Inflammatory macrophage treated with lipopolysaccharide for 1 hour (primary cell): ENCODE measurements at places on chromosomes 3 and 15.

DNA sequence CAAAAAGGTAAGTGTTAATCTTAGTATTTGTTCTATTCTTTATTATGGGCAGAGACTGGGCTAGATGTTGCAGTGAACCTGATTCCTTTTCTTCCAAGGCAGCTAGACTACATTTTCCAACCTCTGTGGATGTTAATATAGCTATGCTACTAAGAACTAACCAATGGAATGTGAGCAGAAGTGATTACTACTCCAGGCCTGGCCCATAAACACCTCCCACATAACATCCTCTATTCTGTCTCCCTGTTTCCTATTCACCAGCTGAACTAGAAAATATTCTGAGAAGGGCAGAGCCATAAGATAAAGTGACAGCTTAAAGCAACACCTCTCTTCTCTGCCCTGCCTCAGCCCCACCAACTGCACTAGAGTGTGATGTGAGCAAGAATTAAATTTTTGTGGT is 29.4 kb downstream of the CD200R1L start:
- peak; percentile 32 for DNase-seq

DNA sequence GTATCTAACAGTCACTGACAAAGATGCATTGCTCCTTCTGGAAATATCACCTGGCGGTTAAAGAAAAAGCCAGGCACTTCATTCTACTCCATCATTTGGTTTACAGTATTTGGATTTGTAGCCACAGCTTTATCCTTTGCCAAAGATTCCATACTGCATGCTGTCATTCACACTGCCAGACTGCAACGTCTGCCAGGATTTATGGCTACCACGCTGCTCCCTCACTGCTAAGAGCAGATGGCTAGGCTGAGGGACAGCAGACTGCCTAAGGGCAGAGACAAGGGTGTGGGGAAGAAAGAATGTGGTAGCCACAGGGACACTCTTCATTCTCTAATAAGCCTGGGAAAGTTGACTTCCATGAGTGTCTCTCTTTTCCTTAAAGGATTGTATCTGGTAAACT is 1047.0 kb downstream of the TUSC7 start:
- no peak for DNase-seq

- no peak for DNase-seq
Measured at GRCh38 chr3:59284926-59285325, 235.1 kb upstream of the CFAP20DC start.

- DNase-seq = no peak
Measured at GRCh38 chr15:36067483-36068274, 511.7 kb upstream of the CDIN1 start.

DNA sequence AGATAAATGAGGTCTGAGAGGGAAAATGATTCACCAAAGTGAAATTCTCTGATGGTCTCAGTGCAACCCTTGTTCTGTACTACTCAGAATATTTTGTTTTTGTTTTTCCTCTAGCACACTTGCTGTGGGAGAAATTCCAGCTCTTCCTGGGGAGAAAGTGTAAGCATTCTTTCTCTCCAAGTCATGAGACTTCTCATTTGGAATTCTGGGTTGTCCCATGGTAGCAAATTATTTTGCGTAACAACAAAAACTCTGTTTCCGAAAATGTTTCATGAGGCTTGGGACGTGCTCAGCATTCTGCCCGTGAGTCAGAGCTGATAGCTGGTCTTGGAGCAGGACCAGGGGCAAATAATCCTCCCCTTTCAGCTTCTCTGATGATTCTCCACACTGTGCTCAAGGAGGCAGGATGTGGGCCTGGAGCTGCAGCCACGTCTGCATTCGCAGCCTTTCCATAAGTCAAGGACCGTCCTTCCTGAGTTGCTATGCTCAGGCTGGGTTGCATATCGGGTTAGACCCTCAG is 70.3 kb downstream of the SENP2 start:
- no peak for DNase-seq

GRCh38 chr15:101115786-101116680 is 135.8 kb downstream of the CHSY1 start:
- DNase-seq = peak; percentile 90

GRCh38 chr3:7964899-7965298 is 536.7 kb upstream of the LMCD1 start:
- no peak for DNase-seq

GRCh38 chr15:51576911-51577500 is 45.6 kb downstream of the DMXL2 start:
- peak; percentile 96 for DNase-seq

- no peak for DNase-seq
Measured at GRCh38 chr15:52023169-52023922, 4.3 kb downstream of the MAPK6 start.

- no peak for DNase-seq
Measured at GRCh38 chr15:58999694-59000093, 12.2 kb downstream of the RNF111 start.

DNA sequence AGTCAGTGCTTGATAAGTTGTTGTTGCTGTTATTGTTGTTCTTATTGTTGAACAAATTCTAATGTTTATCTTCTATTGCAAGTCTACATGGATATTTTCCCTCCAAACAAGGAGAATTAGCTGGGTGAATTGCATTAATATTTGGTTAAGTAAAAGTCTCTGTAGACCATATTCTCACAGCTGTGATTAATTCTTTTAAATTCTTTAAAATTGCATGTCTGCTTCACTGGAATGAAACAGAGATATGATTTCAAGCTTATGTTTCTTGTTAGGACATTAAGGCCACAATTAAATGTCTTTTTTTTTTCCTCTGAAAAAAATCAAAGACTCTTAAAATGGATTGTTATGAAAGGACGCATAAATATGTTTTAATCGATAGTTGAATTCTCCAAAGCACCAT is 153.4 kb downstream of the EBLN2 start:
- no peak for DNase-seq

GRCh38 chr3:153273217-153273616 is 111.2 kb downstream of the RAP2B start:
- DNase-seq = no peak

DNA sequence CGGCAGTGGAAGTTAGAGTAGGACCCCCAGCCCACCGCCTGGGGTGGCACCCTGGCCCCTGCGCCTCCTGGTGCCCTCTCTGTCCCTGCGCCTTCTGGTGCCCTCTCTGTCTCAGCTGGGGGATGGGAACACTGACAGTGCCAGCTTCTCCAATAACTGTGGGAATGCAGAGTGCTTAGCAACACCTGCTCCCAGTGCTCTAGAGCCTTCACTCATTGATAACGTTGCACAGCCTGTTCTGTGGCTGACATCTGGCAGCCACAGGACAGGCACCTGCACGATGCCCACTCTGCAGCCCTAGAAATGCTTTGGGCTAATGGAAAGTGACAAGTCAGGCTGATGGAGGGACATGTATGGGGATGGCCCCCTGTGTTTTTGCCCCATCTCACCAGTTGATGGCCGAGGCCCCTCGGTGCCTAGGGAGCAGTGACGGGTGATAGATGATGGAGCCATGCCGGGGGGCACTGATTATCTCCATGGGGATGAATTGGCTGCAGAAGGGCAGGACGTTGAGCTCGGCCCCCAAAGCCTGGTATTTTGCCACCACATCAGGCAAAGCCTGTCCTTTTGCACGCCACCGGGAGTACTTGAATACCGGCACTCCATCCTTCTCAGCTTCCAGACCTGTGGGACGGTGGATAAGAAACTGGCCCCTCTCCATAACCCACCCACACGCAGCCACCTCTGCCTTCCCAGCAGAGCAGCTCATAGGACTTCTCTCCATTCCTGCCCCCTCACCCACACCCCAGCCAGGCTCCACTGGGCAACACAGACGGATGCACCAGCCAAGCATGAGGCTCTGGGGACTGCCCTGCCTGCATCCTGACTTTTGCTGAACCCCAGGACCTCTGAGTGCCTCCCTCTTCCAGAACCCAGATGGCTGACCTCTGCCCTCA is 22.1 kb downstream of the ALDH1L1 start:
- DNase-seq = no peak

- no peak for DNase-seq
Measured at GRCh38 chr3:62600033-62600432, 226.7 kb upstream of the FEZF2 start.

DNA sequence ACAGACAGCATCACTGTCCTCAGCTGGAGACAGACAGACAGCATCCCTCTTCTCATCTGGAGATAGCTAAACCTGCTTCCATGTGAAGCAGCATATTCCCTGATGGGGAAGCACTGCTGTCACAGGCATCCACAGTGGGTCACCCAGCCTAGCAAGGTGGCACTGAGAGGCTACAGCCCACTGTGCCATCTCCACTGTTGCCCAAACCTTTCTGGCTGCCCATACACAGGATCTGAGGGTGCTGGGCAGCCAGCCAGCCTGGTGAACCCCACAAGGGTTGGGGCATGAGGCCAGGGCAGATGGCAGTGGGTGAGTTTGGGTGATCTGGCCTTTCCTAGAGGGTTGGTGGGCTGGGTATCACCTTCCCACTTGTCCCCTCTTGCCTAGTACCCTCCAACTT is 11.7 kb downstream of the CHST13 start:
- DNase-seq = no peak

GRCh38 chr3:28376424-28376823 is 27.8 kb upstream of the AZI2 start:
- DNase-seq = peak; percentile 88

GRCh38 chr3:58617338-58617761 is 40.2 kb upstream of the FAM107A start:
- DNase-seq = no peak

GRCh38 chr15:77578641-77579372 is 53.9 kb downstream of the LINGO1 start:
- DNase-seq = no peak

DNA sequence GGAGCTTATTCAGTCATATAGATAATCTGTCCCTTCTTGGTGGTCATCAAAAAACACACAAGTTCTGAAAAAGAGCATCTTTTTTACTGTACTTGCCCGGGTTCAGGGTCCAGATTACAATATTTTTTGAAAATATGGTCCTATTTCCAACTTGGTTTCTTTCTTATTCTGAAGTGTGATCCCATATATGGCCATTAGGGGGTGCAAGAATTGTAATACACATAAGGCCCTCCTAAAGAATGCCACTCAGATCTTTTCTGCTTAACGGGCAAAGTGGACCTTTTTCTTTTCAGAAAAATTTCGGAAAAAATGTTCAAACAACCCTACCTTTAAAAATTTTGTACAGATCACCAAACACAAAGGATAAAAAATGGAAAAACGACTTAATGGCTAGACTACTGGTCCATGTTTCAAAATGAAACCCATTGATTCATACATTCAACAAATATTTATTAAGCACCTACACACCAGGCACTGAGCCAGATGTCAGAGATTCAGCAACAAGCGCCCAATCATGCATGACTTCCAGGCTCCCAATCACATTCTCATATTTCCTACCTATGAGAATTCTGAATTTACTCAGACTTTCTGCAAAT is 102.0 kb upstream of the MYRIP start:
- DNase-seq = peak; percentile 63

- no peak for DNase-seq
Measured at GRCh38 chr3:95926904-95927501, 887.4 kb upstream of the EPHA6 start.

GRCh38 chr3:183288117-183288516 is 35.1 kb downstream of the B3GNT5 start:
- DNase-seq = peak; percentile 50

GRCh38 chr3:168620854-168621253 is 525.1 kb upstream of the GOLIM4 start:
- no peak for DNase-seq

DNA sequence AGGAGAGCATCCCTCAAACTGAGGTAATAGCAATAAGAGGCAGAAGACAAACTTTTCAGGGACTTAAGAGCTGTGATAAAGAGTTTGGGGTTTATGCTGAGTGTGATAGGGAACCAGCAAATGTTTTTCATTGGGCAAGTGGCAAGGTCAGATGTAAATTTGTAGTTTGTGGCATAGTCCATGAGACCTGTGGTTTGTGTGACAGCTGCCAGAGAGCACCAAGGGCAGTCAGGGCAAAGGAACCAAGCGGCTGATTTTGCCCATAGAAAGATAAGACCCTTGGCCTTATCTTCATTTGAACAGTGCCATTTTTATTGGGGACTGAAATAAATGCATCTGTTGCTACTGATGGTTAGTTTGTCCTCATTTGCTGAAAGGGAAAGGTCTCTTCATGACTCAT is 220.3 kb downstream of the LRRN1 start:
- no peak for DNase-seq

DNA sequence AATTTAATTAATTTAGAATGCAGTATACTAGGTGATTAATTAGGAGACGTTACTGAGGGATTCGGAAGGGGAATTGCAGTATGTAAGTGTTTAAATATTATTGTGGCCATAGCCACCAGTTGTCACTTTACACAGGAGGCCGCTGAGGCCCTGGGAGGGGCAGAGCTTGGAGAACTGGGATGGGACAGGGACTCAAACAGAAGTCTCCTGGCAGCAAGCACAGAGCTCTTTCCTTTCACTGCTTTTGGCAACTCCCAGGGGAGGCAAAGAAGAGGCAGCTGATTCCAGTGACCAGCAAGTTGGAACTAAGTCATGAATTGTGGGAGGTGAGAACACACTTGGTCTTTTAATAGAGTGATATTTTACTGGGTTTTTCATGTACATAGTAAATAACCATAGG is 248.6 kb downstream of the RPLP1 start:
- DNase-seq = no peak

- no peak for DNase-seq
Measured at GRCh38 chr15:57216288-57216687, 160.0 kb upstream of the CGNL1 start.

- DNase-seq = no peak
Measured at GRCh38 chr15:50112488-50113186, 6.4 kb downstream of the ATP8B4 start.

- no peak for DNase-seq
Measured at GRCh38 chr3:60045686-60046085, 995.9 kb upstream of the CFAP20DC start.

GRCh38 chr3:150511122-150511821 is 35.0 kb downstream of the SERP1 start:
- no peak for DNase-seq

DNA sequence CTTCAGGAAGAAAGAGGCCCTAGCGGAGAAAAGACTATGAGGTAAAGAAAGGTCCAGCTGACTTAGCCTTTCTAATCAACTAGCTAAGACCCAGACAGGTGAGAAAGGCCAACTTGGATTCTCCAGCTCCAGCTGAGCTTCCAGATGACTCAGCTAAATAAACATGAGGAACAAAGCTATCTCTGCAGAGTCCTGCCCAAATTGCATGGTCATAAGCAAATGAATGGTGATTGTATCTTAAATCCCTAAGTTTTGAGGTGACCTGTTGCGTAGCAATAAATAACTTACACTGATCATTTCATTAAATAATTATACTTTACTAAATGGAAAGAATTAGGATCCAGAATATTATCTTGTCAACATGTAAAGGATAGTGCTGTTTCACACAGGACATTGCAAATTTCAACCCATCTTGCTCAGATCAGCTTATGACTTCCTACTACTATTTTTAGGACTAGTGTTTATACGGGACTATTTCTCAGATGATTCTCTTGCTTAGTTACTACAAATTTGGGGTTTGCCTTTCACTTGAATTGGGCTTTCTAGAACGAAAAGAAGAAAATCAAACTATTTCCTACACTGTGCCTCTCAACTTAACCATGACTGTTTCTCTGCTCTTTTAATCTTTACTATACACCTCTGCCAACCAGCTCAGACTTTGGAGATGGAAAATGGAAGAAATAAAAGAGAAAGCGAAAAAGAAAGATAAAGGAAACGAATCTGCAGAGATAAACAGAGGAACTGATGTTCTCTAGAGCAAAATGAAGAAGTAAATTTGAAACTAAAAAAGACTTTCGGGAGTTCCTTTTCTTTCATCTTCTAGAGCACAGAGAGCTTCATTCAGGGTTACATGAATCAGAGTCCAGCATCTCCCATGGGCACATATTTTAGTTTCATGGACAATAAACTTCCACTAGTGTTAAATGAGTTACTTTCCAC is 6.6 kb upstream of the ADGRG7 start:
- peak; percentile 44 for DNase-seq

- no peak for DNase-seq
Measured at GRCh38 chr15:36039996-36040572, 494.1 kb upstream of the DPH6 start.
